ENCODE measurements at places on chromosomes 4 and X.

GRCh38 chr4:5004496-5004895 is 14.8 kb downstream of the CYTL1 start:
- DNase-seq, result no peak

GRCh38 chr4:159608436-159608835 is 505.6 kb downstream of the RAPGEF2 start:
- no peak for DNase-seq

DNA sequence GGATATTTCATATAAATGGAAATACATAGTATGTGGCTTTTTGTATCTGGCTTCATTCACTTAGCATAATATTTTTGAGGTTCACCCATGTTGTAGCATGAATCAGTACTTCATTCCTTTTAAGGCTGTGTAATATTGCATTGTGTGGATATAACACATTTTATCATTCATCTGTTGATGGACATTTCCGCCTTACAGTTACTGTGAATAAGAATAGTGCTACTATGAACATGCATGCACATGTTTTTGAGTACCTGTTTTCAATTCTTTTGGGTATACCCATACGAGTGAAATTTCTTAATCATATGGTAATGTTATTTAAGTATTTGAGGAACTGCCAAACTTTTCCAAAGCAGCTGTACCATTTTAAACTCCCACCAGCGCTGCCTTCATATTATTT is 539.6 kb upstream of the DIPK2B start:
- no peak for DNase-seq

DNA sequence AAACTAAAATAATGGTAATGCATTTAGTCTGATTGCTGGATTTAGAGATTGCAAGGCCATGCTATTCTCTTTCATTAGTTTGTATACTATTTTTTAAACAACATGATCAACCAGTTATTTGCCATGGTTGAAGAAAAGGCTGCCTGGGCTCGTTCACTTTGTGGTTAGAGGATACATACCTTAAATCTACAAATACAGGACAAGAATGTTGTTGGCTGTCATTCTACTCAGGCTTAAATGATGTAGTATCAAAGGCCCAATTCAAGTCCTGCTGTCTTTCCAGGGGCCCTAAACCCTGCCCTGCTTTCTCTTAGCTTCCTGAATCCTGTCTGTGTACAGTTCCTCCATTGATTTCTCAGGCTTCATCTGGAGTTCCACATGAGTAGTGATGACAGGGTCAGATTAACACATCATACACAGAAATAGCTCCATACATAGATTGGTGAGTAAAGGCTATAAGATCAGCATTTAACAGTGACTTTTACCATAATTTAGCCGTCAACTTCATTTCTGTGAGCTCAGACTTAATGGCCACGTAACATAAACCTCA is 114.9 kb upstream of the GPRIN3 start:
- DNase-seq, result no peak

DNA sequence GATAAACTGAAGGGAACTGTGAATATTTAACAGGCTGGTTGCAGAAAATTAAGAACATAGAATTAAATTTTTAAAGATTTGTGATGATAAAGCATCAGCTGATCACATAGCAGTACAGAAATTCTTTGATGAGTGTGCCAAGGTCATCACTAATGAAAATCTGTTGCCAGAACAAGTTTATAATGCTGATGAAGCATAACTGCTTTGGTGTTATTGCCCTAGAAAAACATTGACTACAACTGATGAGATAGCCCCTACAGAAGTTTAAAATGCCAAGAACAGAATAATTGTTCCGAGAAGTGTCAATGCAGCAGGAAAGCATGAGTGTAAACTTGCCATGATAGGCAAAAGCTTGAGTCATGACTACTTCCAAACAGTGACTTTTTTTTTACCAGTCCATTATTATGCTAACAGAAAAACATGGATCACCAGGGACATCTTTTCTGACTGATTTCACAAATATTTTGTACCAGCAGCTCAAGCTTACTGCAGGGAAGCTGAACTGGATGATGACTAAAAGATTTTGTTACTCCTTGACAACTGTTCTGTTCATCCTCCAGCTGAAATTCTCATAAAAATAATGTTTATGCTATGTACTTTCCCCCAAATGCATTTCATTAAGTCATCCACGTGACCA is 1136.6 kb downstream of the FAT4 start:
- DNase-seq, result no peak

DNA sequence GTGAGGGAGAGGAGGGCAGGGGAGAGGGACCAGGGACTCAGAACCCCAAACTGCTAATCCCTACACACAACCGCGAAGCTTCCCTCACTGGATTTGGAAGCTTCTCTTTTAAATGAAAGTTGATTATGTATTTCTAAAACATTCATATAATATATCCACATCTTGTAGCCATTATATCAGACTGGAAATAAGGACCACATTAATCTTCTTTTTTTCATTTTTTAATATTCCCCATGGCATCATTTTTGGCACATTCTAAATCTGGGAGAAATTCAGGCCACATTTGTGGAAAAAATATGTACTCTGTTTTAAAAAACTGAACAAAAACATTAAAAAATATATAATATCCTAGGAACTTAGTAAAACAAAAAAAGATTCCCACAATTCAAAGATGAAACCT is 97.8 kb downstream of the AFAP1 start:
- DNase-seq, result no peak

DNA sequence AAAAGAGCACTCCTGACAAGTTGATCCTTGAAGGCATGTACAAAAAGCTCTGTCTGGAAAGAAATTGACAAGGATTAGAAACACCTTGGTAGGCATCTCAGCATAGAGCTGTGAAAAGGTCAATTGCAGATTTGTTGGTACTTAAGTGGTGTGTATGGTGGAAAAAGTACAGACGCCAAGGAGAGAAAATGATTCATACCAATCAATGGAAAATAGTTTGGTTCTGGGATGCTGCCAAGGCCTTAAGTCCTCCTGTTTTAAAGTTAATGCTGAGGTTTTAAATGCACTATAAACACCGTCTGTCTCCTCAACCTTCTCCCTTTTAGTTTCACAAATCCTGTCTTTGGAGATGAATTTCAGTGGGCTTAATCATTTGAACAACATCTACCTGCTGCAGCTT is 524.1 kb downstream of the IL15 start:
- no peak for DNase-seq

GRCh38 chrX:1025413-1025812 is 187.0 kb downstream of the CRLF2 start:
- no peak for DNase-seq

- DNase-seq, result no peak
Measured at GRCh38 chrX:96464880-96465558, 219.6 kb upstream of the DIAPH2 start.

- peak; percentile 30 for DNase-seq
Measured at GRCh38 chr4:6180841-6181631, 19.3 kb downstream of the JAKMIP1 start.

DNA sequence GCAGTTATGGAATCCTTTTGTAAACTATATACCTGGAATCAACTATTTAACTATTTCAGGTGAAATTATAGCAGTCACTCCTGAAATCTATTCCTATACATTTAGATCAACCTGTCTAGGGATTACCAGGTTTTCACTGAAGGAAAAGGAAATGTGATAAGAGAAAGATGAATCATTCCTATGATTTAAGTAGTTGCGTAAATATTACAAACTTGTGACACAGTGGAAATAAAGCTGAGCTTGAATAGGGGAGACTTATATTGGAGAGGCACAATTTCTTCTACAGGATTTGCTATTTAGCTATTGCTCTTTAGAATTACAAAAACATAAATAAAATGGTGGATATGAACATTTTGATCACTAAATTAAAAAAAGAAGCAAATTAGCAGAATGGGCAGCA is 284.1 kb upstream of the EPHA5 start:
- DNase-seq, result no peak

GRCh38 chr4:146450524-146450923 is 71.2 kb downstream of the SLC10A7 start:
- DNase-seq, result no peak

- no peak for DNase-seq
Measured at GRCh38 chr4:48780865-48781214, 761 bp upstream of the FRYL start.

DNA sequence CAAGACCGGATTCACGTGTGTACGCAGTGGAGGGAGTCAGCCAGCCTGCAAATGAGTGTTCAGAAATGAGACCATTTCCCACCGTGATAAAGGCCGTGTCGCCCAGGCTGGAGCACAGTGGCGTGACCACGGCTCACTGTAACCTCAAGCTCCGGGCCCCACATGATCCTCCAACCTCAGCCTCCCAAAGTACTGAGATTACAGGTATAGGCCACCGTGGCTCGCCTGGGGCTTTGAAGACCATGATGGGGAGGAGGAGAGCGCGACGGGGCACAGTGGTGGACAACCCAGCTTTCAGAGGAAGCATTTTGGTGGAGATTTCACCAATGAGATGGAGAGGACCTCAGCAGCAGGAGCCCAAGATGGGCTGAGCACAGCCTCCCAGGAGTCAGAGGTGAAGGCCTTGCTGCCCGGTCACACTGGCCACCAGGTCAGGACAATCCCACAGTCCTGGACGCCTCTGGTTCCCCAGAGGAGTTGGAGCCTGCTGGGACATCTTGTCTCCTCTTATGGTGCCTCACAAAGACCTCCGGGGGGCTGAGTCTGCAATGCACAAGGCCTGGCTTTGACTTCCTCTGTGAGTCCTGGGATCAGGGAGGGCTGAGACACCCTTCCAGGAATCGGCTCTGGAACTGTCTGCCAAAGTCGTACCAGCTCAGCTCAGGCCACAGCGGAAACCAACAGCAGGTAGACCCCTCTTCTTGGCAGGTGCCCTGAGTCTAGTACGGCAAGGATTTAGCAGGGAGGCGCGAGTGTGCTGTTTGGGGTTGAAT is 22.4 kb upstream of the MXD4 start:
- no peak for DNase-seq

DNA sequence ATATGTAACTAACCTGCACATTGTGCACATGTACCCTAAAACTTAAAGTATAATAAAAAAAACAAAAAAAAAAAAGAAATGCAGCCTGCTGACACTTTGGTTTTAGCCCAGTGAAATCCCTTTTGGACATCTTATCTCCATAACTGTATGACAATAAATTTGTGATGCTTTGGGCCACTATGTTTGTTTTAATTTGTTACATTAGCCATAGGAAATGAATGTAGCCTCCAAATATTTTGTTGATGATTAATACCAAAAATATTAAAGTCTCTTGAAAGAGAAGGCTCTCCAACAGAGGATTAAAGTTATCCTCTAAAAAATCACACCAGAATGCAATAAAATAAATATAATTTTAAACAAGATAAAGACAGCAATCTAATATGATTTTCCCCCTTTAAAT is 852.7 kb upstream of the SLIT2 start:
- DNase-seq, result no peak

GRCh38 chr4:20288846-20289512 is 37.3 kb downstream of the SLIT2 start:
- no peak for DNase-seq

DNA sequence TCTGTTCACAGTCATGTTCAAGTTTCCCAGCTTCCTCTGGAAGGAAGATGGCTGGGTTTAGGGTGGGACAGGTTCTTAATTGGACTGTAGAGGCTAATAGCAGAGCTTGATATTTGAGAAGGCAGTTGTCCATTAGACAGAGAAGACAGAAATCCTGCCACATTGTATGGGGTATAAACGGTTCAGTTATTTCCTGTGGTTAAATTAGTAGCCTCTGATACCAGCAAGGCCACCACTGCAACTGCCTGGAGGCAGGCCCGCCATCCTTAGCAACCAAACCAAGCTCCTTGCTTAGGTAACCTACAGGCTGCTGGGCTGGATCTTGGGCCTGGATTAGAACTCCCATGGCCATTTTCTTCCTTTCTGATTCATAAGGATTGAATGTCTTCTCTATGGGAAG is 1367.0 kb downstream of the PCDH7 start:
- DNase-seq, result no peak

DNA sequence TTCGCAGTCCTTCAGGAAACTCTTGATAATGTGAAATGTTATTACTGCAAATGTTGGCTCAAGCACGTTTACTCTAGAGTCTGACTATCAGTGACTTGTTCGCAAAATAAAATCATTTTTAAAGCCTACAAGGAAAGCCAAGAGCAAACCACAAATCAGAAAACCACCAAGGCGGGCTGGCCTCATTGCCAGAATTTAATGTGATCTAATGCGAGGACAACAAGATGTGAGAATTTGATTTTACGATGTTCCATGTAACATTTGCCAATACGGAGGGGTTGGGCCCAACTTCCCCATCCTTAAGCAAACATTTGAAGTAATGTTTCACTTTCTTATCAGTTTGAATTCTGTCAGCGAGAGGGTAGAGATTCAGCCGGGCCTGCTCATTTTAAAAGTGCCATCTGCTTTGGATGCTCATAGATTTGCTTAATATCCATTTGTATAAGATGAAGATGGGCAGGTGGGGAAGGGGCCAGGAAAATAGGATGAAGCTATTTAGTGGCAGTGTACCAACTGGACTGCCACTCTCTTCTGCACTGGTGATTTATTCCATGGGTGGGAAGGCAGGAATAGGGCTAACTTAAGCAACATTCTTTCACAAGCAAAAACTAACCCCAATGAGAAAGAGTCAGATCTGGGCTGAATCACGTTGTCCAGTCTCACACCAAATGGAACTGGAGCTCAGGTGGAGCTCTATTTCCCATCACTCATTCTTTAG is 225.3 kb downstream of the ANAPC10 start:
- no peak for DNase-seq

- DNase-seq, result no peak
Measured at GRCh38 chr4:66071911-66072310, 401.6 kb upstream of the EPHA5 start.

DNA sequence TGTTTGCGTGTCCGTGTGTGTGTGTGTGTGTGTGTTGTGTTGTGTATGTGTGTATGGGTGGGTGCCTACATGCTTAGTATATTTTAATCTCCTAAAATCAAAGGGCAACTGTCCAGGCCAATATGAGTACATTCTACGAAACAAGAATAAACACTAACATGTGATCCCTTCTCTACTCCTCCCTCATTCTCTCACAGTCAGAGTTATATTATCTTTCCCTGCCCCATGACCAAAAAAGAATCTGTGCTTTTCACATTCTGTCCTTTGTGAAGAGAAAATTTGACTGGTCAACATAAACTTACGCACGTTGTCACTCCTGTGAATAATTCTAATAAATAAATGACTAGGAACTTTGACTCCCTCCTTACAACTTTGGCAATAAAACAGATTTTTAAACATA is 532.9 kb downstream of the DMD start:
- DNase-seq, result no peak

DNA sequence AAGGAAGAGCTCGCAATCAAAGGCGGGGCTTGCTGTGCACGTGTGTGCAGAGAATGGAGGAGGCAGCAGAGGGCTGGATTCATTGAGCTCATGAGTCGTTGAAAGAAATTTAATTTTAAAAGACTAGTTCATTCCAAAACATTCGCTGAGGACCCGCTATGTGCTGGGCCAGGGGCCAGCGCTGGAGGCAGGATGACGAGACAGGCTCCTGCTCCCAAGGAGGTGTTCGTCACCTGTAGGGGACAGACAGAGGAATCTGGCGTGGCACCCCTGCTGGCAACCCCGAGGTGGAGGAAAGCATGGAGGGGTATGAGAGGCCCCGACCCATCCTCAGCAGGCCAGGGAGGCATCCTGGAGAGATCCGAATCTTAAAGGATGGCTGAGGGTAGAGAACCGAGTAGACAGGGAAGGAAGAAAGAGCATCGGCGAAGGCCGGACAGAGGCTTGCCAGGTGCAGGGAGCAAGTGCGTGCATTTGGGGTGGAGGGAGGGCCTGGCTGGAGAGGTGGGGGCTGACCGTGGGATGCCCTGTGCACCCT is 96.4 kb downstream of the CPZ start:
- no peak for DNase-seq

Data from stimulated activated CD8-positive, alpha-beta memory T cell treated with anti-CD3 and anti-CD28 coated beads, Interleukin-2, amount 100 ng/mL, for 48 hours (primary cell).